Lung (tissue), 17 donors: ENCODE measurements at places on chromosomes 16 and 17.

DNA sequence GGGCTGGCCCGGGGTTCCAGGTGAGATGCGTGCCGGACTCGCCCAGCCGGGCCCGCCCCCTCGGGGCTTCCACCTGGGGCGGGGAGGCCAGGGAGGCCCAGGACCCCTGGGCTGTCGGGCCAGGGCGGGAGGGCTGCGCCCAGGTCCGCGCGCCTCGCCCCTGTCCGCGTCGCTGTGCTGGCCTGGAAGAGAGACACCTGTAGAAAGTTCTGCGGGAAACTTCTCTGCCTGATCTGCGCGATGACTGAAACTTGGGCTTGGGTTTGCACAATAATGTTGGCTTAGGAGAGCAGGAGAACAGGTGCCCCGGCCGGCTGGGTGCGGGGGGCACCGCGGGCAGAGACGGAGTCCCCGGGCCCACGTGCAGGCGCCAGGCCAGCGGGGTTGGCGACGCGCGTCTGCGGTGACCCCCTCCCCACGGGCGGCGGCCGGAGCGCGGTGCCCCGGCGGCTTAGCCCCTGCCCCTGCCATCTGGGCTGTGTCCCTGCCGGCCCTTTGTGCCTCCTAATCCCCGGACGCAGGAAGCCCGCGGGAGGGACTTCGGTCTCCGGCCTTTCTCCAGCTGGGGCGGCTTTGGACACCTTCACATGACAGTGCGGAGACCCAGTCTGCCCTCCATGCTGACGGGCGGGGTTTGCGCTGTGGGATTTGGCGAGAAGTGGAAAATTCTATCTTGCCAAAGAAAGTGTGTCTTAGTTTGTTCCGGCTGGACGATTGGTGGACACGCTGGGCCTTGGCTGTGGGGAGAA is 483 bp downstream of the LLGL2 start:
- DNase-seq, result peak; percentile 37

- DNase-seq, result no peak
Observed at GRCh38 chr16:81576696-81577095, 132.1 kb downstream of the CMIP start.

GRCh38 chr17:65712383-65713267 is 151.2 kb upstream of the AXIN2 start:
- peak; percentile 49 for DNase-seq

GRCh38 chr16:19203374-19203966 is 35.4 kb downstream of the SYT17 start:
- peak; percentile 34 for DNase-seq

GRCh38 chr17:3724378-3725077 is 825 bp downstream of the HASPIN start:
- DNase-seq, result no peak

DNA sequence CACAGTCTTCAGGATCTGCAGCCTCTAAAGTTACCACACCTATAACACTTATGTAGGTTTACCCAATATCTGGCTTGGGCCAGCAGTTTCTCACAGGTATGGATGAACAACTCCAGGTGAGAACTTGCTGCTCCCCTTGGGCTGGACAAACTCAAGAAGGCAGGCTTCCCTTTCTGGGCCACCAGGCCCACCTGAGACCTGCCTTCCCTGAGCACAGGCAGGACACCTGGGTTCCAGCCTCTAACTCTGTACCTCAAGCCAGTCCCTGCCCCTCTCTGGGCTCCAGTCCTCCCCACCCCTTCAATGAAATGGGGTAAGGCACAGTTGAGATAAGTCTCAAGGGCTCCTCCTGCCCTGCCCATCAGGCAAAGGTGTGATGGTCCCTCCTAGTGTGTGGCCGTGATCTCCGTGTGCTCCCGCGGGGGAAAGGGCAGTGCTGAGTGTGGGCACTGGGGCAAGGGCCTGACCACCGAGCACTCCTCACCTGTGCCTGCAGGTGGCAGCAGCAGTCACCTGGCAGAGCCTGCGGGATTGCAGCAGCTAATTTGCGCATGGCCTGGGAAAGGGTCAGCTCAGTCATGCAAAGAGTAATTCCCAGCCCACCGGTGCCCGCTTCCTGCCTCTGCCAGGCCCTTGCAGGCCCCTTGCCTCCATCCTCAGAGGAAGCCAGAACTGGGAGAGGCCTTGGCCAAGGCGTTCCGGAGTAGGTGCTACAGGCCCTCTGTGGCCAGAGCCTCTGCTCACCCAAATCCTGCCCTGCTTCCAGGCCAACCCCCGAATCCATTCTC is 28.2 kb upstream of the ADGRG1 start:
- no peak for DNase-seq

DNA sequence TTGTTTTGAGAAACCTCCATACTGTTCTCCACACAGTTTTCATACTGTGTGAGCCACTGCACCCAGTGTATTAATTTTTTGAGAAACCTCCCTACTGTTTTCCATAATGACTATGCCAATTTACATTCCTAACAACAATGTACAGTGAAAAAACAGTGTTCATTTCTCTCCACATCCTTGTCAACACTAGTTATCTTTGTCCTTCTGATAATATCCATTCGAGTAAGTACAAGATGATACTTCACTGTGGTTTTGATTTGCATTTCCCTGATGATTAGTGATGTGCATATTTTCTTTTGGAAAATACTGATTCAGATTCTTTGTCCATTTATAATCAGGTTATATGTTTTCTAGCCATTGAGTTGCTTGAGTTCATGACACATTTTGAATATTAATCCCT is 462.0 kb downstream of the CDH11 start:
- no peak for DNase-seq

GRCh38 chr17:72270273-72270924 is 149.6 kb downstream of the SOX9 start:
- peak; percentile 71 for DNase-seq

GRCh38 chr16:11774065-11774626 is 22.9 kb downstream of the ZC3H7A start:
- no peak for DNase-seq

GRCh38 chr17:72603420-72604242 is 482.8 kb downstream of the SOX9 start:
- no peak for DNase-seq

- no peak for DNase-seq
Observed at GRCh38 chr17:3626831-3627768, 8.9 kb downstream of the SHPK start.

DNA sequence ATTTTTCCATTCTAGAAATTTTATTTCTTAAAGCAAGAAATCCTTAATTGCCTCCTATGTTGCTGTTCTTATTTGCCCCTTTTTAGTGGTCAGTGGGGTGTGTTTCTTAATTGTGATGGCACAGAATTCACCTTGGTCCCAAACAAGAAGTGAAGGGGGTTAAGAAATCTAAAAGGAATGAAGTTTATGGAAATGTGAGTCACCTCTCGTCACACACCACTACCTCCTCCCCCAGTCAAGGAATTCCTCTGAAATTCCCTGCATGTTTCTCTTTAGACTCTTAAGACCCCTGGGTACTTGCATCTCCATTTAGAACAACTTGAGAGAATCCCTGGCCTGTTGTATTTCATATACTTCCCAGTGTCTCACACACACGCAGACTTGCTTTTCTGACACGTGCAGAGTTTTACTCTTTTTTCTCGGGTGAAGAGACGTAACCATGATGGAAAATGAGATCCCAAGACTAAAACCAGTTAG is 247.4 kb downstream of the PRKCA start:
- no peak for DNase-seq

DNA sequence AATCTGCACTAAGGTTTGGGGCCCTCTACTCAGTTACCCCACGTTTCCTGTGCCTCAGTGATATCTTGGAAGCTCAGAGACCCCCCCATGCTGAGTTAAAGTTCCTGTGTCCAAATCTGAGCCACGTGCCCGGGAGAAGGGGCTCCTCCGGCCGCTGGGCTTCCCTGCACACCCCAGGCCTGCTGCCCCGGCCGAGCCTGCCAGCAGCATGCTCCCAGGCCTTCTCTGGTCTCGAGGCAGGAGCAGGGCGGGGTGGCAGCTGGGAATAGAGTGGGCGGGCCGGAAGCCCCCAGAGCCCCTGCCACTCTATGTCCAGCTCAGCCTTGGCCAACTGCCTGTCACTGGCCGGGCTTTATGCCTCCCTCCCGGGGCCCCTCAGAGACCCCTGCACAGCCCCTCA is 5.6 kb upstream of the VASN start:
- DNase-seq, result no peak

DNA sequence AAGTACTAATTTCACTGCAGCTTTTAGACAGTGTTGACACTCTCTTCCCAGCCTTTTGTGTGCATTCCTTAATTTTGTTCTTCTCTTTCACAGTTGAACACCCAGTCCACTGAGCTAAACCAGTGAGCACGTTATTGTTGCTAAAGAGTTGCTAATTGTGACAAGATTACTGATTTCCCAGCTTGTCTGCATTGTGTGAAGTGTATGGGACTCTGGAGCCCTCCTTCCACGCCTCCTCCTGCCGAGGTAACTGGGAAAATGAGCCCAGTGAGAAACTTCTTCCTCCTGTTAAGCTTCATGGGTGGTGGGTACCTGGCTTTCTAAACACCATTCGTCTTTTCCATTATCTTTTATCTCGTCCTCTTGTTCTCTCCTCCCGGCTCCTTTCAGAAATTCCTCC is 29.8 kb upstream of the DNAH17 start:
- DNase-seq, result no peak

DNA sequence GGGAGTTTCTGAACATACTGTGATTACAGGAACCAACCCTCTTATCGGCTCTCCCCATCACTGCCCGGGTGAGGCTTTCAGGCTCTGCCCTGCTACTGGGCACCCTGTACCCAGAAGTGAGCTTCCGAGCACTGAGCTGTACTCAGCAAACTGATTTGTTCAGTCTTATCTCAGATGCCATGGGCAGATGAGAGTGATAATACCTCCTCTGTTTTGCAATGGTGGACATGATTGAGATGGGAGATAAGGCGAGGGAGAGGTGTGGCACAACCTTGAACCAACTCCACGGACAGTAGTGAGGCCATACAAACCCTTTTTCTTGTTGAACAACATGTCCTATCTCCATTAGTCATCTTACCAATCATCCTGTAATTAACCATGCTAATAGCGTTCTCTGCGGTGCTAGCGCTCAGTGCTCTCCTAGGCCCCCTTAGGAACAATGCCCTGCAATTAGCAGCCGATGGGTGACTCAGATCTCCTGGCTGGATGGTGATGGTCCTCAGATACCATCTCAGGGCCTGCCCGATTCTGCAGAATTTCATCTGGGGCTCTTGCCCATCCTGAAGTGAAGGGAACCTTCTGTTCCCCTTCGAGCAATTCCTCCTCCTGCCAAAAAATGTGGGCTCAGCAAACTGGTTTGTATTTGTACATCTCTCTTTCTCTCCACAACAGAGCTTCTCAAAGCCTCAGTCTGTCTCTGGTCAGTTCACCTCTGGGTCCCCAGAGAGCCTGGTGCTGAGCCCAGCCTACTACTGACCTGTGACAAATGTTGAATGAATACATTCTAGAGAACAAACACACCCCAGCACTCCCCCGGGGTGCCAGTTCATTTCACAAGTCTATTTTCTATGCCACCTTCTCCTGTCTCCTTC is 139.3 kb upstream of the IRX3 start:
- no peak for DNase-seq

DNA sequence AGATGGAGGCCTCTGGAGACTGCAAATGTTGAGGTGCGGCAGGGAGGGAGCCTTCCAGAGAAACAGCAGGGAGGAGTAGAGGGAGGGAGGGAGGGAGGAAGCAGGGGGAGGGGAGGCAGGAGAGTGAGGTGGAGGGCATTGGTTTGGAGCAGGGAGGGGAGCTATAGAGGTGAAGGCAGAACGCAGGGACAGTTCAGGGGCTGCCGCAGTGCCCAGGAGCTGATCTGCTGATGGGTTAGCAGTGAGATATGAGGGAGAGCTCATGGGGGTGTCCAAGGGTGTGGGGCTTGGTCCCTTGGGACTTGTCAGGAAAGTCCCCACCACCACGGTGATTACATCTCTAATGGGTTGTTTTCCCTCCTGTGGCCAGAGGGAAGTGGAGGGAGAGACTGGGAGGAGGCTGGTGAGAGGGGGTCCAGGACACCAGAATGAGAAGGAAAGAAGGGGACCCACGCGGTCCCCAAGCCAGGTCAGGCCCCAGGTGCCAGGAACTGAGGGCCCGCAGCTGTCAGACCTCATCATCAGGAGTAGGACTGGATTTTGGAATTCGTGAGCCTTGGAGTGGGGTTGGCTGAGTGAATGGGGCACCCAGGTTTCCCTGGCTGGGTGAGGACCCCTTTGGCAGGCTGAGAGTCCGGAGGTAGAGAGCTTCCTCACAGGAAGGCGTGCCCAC is 11.2 kb downstream of the CA4 start:
- DNase-seq, result no peak

DNA sequence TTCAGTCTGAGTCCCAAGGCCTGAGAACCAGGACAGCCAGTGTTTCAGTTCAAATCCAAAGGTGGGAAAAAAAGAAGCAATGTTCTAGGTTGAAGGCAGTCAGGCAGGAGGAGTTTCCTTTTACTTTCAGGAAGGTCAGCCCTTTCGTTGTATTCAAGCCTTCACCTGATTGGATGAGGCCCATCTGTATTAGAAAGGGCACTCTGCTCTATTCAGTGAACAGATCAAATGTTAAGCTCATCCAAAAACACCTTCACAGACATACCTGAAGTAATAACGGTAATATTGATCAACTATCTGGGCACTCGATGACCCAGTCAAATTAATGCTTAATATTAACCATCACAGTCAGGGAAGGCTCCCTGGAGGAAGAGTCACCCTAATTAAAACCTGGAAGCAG is 60.9 kb downstream of the IRX5 start:
- no peak for DNase-seq

DNA sequence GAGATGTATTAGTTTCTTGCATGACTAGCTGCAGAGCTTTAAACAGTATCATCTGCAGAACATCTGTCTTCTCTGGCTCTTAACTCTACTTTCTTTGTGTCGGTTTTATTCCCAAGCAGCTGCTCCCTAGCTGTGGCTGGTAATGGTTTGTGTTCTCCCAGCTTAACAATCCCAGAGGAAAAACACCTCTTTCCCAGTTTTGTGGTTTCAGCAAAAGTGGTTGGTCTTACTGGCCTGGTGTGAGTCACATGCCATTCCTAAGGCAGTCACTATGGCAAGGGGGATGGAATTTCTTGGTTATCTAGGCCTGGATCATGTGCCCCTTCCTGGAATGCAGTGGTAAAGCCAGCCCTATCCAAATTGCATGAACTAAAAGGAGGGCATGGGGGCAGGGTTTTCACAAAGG is 27.5 kb downstream of the OMG start:
- DNase-seq, result peak; percentile 4
